Bladder microvascular endothelial cell (primary cell): ENCODE measurements at places on chromosomes 11 and 22. TPM values are rescaled to one million over a fixed set of nuclear protein-coding genes. Genes with fewer than 3 reads are reported as not detected.

Gene CSF2RB
- total RNA-seq, result 6.5 and 8.9 TPM in 2 replicates

Gene GP1BB
- 0.65 and 3.3 TPM in 2 replicates for total RNA-seq

Gene NXPE4
- not detected in 2 replicates for total RNA-seq

Gene CBX6
- 15.4 and 17.2 TPM in 2 replicates for total RNA-seq

Gene XKR3
- total RNA-seq, result not detected in 2 replicates

Gene OR51I1
- total RNA-seq, result not detected in 2 replicates

Gene PLEKHB1
- total RNA-seq, result 0.16 and 1.6 TPM in 2 replicates

Gene OR8G1
- not detected in 2 replicates for total RNA-seq

Gene SLC22A12
- total RNA-seq, result not detected in 2 replicates

Gene GUCY1A2
- under 0.01 and 0.13 TPM in 2 replicates for total RNA-seq

Gene LGR4
- 0.49 and 6.0 TPM in 2 replicates for total RNA-seq

Gene RBFOX2
- 79.7 and 143 TPM in 2 replicates for total RNA-seq

Gene SAA4
- not detected in 2 replicates for total RNA-seq

Gene LDHAL6A
- total RNA-seq, result not detected in 2 replicates

Gene OR5B21
- total RNA-seq, result not detected in 2 replicates

Gene TEX12
- total RNA-seq, result not detected in 2 replicates

Gene RASSF10
- under 0.01 and 0.38 TPM in 2 replicates for total RNA-seq

Gene ZP1
- not detected in 2 replicates for total RNA-seq

Gene BIK
- total RNA-seq, result 2.0 and 2.3 TPM in 2 replicates

Gene SYT13
- total RNA-seq, result 0.06 TPM in 1 of 2 replicates, not detected in the other

Gene IGSF22
- 0.06 TPM in 1 of 2 replicates, not detected in the other for total RNA-seq

Gene VSIG10L2
- total RNA-seq, result not detected in 2 replicates

Gene LMO1
- not detected in 2 replicates for total RNA-seq

Gene GGT5
- total RNA-seq, result 2.8 and 4.0 TPM in 2 replicates

Gene LMNTD2
- total RNA-seq, result 1.2 and 1.8 TPM in 2 replicates
